ENCODE measurements at places on chromosomes 5 and 9. TPM values are rescaled to one million over a fixed set of nuclear protein-coding genes. Genes with fewer than 3 reads are reported as not detected.

DNA sequence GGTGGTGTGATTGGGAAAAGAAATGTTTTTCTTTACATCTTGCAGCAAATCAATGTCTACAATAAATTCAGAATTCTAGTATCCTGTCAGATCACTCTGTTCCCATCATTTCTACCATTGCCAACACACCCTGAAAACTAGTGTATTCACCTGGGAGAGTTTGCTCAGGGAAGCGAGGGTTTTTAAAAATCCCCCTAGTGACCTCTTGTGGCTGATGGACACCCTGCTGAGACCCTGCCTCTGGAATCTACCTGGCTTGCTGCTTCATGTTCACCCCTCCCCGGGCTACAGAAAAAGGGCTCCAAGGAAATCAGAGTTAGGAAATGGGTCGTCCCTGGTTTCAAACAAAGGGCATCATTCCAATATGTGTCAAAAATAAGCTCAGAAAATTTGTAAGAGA, 21.4 kb upstream of the ALDOB start:
- no peaks in the 10 kb centered on the region for H3K36me3 ChIP-seq
- peaks cover 4% of the 10 kb centered on the region for H3K4me1 ChIP-seq
- H3K27me3 ChIP-seq = no peaks in the 10 kb centered on the region
- H3K4me3 ChIP-seq = no peak overlapping the region
- no peak overlapping the region for H3K27ac ChIP-seq

- peak overlapping the region; percentile 80 for H3K27ac ChIP-seq
- H3K36me3 ChIP-seq = no peaks in the 10 kb centered on the region
- H3K4me3 ChIP-seq = no peak overlapping the region
- no peaks in the 10 kb centered on the region for H3K27me3 ChIP-seq
These were observed 218.4 kb upstream of the KLF4 start for GRCh38 chr9:107707915-107708441.

GRCh38 chr9:96135076-96135752, 166.8 kb downstream of the HSD17B3 start:
- H3K27me3 ChIP-seq = peaks cover 11% of the 10 kb centered on the region
- H3K4me3 ChIP-seq = no peak overlapping the region

PCDHB6 gene
- 0.59 TPM for total RNA-seq

IL33 gene
- total RNA-seq = under 0.01 TPM

DNA sequence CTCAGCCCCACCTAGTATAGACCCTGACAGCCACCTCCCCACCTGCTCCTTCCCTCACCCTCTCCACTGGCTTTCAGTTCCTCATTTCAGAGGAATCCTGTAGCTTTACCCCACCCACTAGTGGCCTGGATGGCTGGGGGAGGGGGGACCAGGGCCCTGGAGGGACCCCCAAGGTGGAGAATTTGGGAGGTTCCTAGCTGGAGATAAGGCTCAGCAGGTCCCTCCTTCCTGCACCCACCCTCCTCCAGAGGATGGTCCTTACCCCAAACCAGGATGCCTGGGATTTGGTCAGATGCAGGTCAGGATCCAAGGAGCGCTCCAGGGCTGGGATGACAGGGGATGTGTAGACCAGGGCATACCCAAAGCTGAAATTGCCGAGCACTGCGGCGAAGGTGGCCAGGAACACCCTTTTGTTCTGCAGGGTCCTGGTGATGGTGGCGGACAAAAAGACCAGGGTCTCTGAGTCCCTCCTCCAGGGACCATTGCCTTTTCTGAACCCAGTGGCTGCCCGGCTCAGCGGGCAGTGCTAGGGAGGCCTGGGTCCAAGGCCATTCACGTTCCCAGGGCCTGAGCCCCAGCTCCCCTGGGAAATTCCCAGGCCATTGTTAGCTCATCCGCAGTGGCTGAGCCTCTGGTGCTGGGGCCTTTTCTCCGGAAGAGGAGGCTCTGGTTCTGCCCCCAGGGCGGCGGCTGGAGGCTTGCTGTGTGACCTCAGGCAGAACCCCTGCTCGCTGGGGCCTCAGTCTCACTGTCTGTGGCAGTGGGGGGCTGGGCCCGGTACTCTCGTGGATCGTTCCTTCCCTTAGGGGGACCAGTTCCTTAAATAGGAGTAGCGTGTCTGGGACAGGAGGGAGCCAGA, 678 bp downstream of the SLC2A6 start:
- H3K36me3 ChIP-seq = peaks cover 5% of the 10 kb centered on the region
- H3K27ac ChIP-seq = peak overlapping the region; percentile 37
- peak; percentile 72 for DNase-seq

WDR36 gene
- 44.5 TPM for total RNA-seq

EEIG1 gene
- 20.6 TPM for total RNA-seq

DNA sequence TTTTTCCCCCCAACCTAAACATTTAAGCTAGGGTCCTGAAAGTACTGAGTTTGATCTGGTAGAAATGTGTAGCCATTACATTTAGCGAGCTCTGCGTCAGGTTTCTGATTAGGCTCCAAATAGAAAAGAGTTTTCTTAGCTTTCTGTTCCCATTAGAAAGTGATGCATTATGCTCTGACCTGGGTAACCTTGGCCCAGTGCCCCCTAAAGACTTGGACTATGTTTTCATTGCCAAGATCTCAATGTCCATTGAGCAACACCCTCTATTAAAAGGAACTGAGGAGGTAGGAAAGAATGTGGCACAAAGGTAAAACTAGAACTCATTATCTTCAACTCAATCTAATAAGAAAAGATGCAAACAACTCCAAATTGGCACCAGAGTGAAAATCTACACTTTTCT, 358.9 kb upstream of the PCSK5 start:
- H3K27me3 ChIP-seq = no peaks in the 10 kb centered on the region
- H3K27ac ChIP-seq = no peak overlapping the region
- no peak overlapping the region for H3K4me3 ChIP-seq
- no peaks in the 10 kb centered on the region for H3K4me1 ChIP-seq
- no peak for DNase-seq

SLC34A3 gene
- total RNA-seq = not detected

GFPT2 gene
- 30.4 TPM for total RNA-seq

PTPN3 gene
- total RNA-seq = 2.9 TPM

GRCh38 chr9:36993933-36994764, 39.9 kb downstream of the PAX5 start:
- H3K27ac ChIP-seq = no peak overlapping the region
- H3K4me3 ChIP-seq = no peak overlapping the region

- no peaks in the 10 kb centered on the region for H3K27me3 ChIP-seq
- peak overlapping the region; percentile 95 for H3K27ac ChIP-seq
- H3K4me1 ChIP-seq = peaks cover 55% of the 10 kb centered on the region
- H3K4me3 ChIP-seq = peak overlapping the region; percentile 56
- DNase-seq = peak; percentile 96
- H3K36me3 ChIP-seq = no peaks in the 10 kb centered on the region
These were observed 1.4 kb upstream of the SPAAR start for GRCh38 chr9:35907711-35908503.

GRCh38 chr9:75889977-75890471, 449 bp upstream of the PCSK5 start:
- H3K27me3 ChIP-seq = peaks cover 29% of the 10 kb centered on the region
- peaks cover 18% of the 10 kb centered on the region for H3K4me1 ChIP-seq
- peak; percentile 85 for DNase-seq
- no peaks in the 10 kb centered on the region for H3K36me3 ChIP-seq

SPINK13 gene
- not detected for total RNA-seq

NOP16 gene
- total RNA-seq = 7.1 TPM

DNA sequence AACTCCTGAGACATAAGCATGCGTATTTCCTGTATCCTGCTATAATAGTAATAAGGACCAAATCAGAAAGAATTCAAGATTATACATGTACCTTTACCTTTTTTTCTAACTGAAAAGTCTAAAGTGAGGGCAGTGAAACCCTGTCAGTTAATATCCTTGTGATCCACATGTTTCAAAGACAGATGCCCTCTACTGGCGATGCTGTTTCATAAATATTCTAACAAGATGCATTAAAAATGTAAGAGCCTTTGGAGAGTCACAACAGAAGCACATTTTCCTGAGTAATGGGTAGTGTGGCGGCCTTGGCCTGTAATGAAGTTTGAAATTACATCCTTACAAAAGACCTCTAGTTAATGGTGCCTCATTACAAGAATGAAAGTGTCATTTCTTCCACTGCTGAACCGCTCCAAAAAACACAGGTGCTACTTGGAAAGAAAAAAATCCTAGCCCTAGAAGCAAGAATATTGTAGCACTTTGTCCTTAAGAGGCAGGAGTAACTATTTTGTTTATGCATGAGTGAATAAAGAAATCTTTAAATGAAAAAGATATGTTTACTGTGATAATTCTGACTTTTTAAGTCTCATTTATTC, 232.6 kb downstream of the EPB41L4A start:
- no peak overlapping the region for H3K27ac ChIP-seq
- no peaks in the 10 kb centered on the region for H3K4me1 ChIP-seq

Measured in osteoblast (primary cell).